ENCODE measurements at places on chromosomes 3 and 15.

- DNase-seq, result no peak
Measured at GRCh38 chr15:29789871-29790270, 32.4 kb downstream of the TJP1 start.

- DNase-seq, result no peak
Measured at GRCh38 chr3:79113876-79114275, 653.9 kb downstream of the ROBO1 start.

GRCh38 chr15:58573270-58573669 lies 141.5 kb downstream of the LIPC start:
- no peak for DNase-seq

- DNase-seq, result no peak
Measured at GRCh38 chr15:97874139-97874538, 86.4 kb upstream of the ARRDC4 start.

GRCh38 chr3:150172356-150172755 lies 201.7 kb upstream of the PFN2 start:
- no peak for DNase-seq

GRCh38 chr3:70249509-70250160 lies 62.8 kb downstream of the MDFIC2 start:
- no peak for DNase-seq

DNA sequence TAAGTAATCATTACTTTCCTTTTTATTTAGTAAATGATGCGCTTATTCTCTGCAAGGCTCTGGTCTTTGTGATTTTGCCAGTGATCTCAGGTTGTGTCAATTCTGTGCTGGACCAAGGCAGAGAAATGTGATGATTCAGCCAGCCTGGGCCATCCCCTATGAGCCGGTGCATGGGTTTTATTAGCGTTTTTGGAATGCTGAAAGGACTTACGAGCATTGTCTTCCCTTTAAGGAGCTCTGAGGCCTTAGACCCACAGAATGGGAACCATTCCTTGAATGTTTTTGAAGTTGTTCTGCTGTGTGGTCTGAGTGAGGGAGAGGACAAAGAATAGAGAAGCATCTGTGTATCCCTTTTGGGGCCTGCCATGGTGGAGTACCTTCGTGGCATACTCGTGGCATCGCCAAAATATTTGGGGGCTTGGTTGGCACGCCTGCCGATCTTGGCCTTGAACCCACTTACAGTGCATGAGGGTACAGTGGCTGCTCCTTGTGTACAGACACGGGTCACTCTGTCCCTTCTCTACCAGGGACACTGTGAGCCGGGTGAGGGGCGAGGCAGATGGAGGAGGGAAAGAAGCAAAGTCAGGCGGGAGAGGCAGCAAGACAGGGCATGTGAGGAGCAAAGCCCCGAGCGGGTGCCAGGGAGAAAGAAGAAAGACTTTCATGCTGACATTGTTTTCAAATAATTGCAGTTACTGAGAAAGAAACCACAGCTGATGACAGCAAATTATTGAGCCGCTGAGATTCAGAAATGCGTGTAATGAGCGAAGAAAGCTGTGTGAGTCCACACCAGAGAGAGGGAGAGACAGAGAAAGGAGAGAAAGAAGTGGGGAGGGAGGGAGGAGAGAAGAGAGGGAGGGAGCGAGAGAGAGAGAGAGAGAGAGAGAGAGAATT lies 269.4 kb upstream of the RGMA start:
- no peak for DNase-seq

DNA sequence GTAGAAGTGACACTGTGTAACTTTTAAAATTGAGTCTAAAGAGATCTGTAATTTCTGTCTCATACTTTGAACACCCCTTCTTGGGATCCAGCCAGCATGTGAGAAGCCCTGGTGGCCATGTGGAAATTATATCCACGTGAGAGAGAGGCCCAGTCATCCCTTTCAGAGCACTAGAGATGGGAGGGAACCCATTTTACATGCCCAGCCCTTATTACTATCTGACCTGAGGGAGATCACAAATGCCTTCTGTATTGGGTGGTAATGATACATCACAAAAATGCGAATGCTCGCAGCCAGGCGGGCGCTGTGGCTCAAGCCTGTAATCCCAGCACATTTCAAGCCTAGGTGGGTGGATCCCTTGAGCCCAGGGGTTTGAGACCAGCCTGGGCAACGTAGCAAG lies 27.3 kb upstream of the TRAK1 start:
- no peak for DNase-seq

DNA sequence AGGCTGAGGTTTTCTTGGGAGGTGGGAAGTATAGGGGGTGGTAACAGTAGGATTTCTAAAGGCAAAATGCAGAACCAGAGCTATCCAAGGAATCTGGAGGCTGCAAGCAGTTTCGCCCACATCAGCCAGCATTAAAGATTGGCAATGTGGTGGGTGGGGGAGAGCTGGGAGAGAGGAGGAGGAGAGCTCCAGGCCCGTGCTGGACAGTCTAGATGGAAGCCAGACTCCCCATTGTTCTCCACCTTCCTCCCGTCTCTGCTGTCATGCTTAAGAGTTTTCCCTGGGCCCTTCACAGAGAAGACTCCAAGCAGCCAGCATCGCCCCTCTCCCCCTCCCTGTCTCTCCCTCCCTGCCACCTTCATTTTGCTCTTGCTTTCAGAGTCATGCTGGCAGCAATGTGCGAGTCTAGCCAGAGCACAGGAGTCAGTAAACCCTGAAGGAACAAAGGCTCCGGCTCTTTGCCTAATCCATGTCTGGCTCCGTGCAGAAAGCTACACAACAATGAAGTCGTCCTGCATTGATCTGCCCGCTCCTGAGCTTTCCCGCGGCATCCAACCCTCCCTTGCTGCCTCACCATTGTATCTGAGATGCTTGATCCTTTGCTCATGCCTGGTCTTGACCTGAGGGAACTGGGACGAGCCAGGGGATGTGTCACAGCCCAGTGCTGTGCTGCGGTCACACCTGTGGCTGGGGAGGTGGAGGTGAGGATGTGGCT lies 282.9 kb downstream of the NTRK3 start:
- DNase-seq, result no peak

DNA sequence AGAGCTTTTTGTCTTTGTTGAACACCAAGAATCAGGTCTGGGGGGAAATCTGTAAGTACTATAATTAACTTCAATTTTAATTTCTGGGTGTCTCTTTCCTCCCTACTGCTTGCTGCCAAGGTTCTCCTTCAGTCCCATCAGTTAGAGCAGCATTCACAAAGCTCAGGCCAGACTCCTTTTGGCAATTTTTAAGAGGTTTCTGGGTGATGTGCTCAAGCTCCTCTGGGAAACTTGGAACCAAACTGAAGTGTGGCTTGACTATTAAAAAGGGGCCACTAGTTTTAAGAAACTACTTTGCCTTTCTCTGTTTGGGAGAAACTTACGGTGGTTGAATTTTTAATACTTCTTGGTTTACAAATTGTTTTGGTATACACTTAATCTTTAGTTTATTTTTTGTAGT lies 227.7 kb upstream of the SOX2 start:
- no peak for DNase-seq

DNA sequence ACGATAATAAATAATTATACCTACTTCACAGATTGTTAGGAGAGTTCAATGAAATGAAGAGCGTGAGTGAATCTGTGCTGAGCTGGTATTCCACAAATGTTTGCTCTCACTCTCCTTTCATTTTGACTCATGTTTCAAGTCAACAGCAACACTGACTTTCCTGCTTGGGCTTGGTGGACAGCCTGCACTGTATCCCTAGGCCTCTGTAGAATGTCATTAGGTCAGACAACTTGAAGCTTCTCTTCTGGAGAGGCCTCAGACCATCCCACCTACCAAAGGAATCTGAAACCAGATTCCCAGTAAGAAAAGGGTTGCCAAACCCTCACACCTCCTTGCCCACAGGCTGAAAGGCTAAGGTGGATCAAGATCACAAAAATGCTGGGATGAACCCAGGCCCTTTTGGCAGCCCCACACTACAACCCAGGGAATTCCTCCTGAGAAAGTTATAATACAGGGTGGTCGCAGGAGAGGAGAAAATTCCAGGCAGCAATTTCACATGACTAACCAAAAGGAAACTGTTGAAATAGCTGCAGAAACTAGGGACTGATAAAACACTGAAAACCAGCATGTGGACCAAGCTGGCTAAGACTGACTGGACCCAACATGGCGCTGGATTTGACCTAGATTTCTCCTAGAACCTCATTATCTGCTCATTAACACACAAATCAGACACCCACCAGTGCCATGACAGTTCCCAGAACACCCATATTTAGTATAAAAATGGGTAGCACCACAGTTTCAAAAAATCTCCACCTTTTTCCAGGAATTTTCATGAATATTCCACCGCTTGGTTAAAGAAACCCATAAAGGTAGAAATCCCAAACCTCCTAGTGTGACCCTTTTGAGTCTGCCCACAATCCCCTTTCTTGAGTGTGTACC lies 57.0 kb upstream of the ZNF148 start:
- no peak for DNase-seq

GRCh38 chr3:10006762-10007090 lies 19.5 kb upstream of the FANCD2 start:
- DNase-seq, result no peak

- no peak for DNase-seq
Measured at GRCh38 chr3:58555203-58555602, 18.2 kb upstream of the ACOX2 start.

DNA sequence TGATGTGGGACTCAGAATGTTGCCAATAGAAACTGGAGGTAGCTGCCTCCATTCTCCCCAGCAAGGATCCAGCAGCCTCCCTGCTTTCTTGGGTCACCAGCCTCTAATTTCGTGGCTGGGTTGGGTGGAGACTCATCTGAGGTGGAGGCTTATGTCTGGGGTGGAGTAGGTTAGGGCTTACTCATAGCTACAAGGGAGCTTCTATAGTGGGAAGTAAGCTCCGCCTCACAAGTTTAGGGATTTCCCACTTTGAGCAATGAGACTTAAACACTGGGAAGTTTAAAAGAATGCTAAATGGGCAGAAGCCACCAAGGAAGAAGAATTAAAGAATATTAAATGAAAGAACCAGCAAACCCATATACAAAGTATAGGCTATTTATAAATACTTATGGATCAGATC lies 63.8 kb downstream of the GJD2 start:
- DNase-seq, result no peak

GRCh38 chr3:36817806-36818533 lies 53.6 kb upstream of the DCLK3 start:
- DNase-seq, result no peak

DNA sequence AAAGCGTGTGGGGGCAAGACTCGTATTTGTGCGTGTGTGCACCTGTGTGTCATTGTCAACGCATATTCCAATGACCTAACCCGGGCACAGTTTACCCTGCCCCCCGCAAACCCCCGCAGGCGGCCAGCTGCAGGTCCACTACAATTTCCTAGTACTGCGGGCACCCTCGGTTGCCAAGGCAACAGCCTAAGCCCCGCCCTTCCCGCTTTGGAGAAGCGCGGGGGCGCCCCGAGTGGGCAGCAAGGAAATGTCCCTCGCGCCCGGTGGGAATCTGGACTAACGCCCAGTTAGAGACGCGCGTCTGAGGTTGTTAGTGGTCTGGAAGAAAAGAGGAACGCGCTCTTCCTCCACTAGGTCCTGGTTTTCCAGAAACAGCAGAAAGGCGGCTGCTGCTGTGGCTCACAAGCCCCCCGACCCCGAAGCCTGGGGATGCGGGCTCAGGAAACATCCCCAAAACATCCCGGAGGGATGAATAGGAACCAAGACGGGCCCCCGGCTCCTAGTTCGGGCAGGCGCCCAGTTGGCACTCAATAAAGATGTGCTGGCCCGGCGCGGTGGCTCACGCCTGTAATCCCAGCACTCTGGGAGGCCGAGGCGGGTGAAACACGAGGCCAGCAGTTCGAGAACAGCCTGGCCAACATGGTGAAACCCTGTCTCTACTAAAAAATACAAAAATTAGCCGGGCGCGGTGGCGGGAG lies 1.1 kb downstream of the ABHD14A start:
- no peak for DNase-seq

DNA sequence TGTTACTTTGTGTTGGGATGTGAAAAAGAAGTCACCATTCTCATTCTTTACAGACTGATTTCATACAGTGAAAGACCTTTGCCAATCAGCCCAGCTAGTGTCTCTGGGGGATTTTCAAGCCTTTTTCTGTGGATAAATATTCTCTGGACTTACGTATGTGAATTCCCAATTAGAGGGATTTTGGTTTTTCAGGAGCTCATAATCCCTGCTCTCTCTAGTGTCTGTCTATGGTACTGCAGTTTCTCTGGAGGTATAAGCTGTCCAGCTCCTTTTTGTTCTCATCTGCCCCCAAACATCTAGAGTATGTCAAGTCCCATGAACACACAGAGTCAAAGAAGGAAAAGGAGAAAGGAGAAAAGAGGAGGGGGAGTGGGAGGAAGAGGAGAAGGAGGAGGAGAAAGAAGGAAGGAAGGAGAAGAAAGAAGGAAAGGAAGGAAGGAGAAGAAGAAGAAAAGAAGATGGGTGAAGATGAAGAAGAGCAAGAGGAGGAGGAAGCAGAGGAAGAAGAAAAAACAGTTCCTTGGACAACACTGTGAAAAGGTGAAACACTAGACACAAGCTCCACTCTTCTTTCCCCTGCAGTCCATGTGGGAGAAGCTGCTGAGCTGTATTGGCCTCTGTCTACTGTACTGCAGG lies 218.6 kb downstream of the GREM1 start:
- DNase-seq, result no peak

- peak; percentile 31 for DNase-seq
Measured at GRCh38 chr3:185825639-185826481, 1.0 kb upstream of the IGF2BP2 start.

- DNase-seq, result no peak
Measured at GRCh38 chr3:116836286-116836685, 126.7 kb downstream of the TUSC7 start.

GRCh38 chr3:191809326-191809949 lies 348.5 kb downstream of the PYDC2 start:
- DNase-seq, result no peak
